Cardiac fibroblast (primary cell): ENCODE measurements at places on chromosomes 6 and 20.

DNA sequence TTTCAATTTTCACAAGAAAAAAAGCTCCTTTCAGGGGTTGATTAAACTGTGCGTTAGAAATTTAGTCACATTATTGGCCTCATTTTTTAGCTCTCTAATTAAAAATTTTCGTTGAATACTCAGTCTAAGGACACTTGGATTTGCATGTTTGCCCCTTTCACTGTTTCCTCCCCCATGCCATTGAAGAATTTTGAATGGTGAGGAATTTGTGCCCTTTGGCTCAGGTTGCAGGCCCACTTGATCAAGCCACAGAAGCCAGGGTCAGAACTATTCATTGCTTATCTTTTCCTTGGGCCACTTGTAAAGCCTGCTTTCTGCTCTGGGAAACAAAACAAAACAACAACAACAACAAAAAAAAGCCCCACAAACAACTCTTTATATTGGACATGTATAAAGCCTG lies 12.2 kb downstream of the LIN28B start:
- DNase-seq: no peak

GRCh38 chr6:2768696-2769095 lies 3.5 kb downstream of the WRNIP1 start:
- DNase-seq: no peak

DNA sequence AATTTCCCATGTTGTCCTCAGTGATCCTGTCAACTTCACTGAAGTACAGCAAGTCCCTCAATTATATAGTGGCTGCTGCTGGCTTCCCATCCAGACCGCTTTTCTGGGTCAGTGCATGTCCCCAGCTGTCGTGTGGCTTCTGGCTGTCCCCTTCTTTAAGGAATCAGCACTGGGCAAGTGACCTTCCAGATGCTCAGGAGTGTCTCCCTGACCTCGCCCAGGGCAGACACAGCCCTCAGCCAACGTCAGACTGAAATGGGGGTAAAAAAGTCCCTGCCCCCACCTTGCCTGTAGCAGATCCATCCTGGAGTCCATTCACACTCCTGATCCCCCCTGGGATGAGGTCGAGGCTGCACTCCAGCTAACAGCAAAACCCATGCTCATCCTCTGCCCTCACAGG lies 23.7 kb downstream of the OVOL2 start:
- DNase-seq: no peak

DNA sequence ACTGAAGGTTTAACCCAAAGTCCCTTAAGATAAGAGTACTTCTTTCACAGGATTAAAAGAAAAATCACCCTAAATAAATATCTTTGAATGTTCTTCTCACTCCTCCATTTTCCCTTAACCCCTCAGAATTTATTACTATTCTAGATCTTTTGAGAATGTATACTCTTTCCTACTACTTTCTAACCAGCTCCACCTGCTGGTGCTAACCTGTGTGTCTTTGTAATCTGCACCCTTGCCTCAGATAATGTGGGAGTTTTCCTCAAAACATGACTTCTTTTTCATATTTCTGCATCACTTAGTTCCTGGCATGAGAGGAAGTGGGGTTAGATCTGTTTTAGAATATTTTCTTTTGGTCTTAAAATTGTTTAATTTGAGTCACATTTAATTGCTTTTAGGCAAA lies 394.2 kb downstream of the BMP2 start:
- DNase-seq: peak; percentile 27

GRCh38 chr6:70474751-70475150 lies 61.4 kb downstream of the FAM135A start:
- no peak for DNase-seq

DNA sequence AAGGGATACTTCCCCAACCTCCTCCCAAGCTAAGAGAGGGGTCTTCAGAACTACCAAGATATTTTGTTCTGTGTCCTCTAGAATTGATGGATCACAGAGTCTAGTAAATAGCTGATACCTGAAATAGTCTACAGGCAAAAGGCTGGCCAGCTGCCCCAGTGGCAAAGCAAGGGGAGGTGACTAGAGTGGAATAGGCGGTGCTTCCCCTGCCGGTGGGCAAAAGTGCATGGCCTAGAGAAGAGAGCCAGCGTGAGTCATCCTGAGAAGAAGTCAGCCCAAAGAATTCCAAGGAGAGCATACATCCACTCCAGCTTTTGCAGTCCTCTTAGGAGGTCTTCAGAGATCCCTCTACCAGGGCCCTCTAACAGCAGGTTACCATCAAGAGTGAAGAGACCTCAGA lies 14.7 kb downstream of the DPPA5 start:
- DNase-seq: no peak

GRCh38 chr6:78824045-78824444 lies 43.3 kb upstream of the IRAK1BP1 start:
- DNase-seq: no peak

DNA sequence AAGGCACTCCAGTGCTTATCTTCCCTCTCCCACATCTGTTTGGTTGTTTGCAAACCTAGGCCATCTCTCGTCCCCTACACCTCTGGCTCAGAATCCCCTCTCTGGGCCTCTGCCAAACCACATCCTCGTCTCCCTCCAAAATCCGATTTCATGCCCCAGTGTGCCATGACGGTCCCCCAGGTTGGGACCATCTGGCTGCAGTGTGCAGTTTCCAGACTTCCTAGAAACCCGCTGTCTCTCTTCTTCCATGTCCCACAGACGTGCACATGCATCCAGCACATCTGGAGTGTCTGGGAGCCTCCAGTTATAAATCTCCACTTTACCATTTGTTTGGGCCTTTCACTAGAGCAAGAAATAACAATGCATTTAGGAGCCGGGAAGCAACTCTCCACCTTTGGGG lies 316.2 kb downstream of the KIF16B start:
- no peak for DNase-seq

DNA sequence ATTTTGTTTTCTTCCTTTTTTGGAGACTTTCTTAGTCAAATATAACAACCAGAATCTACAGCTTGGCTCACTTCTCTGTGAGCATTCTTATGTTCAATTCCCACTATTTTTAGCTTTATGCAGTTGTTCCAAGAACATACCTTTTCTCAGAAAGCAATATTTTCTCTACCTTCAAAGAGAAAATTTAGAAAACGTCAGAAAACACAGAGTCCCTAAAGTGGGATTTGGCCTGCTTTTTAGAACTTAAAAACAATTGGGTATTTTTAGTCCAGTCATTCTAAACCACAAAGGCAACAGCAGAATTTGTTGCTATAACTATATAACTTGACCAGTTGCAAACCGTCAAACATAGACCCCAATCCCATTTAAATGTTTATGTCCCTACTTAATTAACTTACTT lies 133.1 kb downstream of the MOXD1 start:
- no peak for DNase-seq

GRCh38 chr6:74152096-74152675 lies 456.2 kb downstream of the CD109 start:
- DNase-seq: no peak

DNA sequence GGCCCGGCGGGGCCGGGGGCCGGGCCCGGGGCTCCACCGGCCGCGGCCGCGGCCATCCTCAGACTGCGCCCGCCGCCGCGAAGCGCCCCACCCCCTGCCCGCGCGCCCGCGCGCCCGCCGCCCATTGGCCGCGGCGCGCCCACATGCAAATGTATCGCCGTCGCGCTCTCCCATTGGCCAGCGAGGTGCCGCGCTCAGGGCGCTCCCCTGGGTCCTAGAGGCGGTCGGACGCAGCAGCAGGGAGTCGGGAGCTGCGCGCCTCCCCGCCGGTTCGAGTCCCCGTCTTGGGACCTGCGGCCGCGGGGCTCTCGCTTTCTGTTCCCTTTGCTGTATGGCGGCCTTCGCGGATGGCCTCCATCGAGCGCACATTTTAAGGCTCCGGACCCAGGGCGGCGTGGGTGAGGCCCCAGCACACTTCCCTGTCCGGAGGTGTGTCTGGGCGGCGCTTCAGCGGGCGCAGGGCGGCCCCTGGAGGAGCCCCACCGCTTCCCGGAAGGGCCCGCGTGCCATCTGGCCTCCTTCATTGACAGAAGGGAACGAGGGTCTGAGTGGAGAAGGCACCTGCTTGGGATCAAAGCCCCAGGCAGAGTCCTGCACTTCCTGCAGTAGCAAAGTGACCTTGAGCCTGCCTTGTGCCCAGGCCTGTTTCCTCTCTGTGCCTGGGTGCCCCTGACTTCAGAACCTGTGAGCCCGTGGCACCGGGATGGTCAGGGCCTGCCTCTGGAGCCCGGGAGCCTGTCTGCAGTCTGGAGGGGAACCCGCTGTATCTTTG lies at the start of gene CABLES2:
Gene CABLES2 (minus strand): TSS at position 65 of the 772 bp plus-strand sequence. CDS start 9 bp downstream, at position 56.
- peak; percentile 95 for DNase-seq

- DNase-seq: no peak
Observed at GRCh38 chr6:56437171-56437900, 190.0 kb upstream of the COL21A1 start.

GRCh38 chr6:116624036-116624805 lies 7.9 kb downstream of the RSPH4A start:
- DNase-seq: no peak

- DNase-seq: no peak
Observed at GRCh38 chr20:5141615-5142014, 14.8 kb downstream of the CDS2 start.

GRCh38 chr6:113818578-113818977 lies 38.6 kb upstream of the MARCKS start:
- no peak for DNase-seq

- DNase-seq: peak; percentile 57
Observed at GRCh38 chr20:46243707-46244628, 64.3 kb downstream of the CDH22 start.

DNA sequence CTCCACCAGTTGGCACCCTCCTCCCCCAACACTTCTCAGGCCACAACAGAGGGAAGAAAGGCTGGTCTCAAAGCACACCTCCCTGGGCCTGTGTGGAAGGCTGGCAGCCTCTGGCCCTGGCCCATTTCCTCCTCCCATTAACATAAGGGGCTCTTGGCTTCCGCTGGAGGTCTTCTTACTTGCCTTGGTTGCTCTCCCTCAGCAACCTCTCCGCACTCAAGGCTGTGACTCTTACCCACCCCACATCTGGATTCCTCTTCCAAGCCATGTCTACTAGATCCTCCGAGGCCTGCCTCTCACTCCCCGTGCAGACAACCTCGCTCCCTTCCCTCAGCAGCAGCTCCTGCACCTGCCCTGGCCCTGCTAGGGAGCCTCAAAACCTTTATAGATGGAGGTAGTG lies 112.2 kb upstream of the PRND start:
- DNase-seq: no peak

DNA sequence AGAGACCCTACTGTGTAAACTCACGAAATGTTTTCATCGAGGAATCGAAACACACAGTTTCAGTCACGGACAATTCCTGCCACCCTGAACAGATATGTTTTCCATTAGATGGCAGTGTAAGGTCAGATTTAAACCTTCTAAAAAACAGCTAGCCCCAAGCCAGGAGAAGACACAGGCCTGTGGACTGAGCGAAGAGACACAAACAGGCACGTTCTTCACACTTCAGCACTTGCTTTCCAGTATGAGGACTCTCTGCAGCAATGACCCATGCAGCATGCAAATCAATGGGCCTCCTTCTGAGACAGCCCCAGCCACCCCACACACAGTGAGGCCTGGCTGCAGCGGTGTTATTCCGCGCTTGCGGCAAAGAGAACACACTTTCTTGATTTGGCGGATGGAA lies 31.9 kb downstream of the HUS1B start:
- peak; percentile 22 for DNase-seq
